Left colon (tissue), 2 donors: ENCODE measurements at places on chromosomes 4 and X. TPM values are rescaled to one million over a fixed set of nuclear protein-coding genes. Genes with fewer than 3 reads are reported as not detected.

PHOX2B gene
- total RNA-seq: 0.09 TPM

PAK3 gene
- total RNA-seq: 0.95 TPM

HPGD gene
- 208 TPM for total RNA-seq

ITIH6 gene
- not detected for total RNA-seq

BRS3 gene
- not detected for total RNA-seq

TEX13D gene
- not detected for total RNA-seq

CABS1 gene
- total RNA-seq: not detected

FAM47E gene
- total RNA-seq: 6.5 TPM

RBMXL3 gene
- not detected for total RNA-seq

SLC9A7 gene
- total RNA-seq: 1.9 TPM

PRR32 gene
- total RNA-seq: not detected
